ENCODE measurements at places on chromosomes 2 and 18.
A peak's percentile ranks its signal among the peaks of the same experiment; 100 is the strongest.

GRCh38 chr2:12036640-12036983 lies 290.2 kb downstream of the LPIN1 start:
- no peak for DNase-seq

DNA sequence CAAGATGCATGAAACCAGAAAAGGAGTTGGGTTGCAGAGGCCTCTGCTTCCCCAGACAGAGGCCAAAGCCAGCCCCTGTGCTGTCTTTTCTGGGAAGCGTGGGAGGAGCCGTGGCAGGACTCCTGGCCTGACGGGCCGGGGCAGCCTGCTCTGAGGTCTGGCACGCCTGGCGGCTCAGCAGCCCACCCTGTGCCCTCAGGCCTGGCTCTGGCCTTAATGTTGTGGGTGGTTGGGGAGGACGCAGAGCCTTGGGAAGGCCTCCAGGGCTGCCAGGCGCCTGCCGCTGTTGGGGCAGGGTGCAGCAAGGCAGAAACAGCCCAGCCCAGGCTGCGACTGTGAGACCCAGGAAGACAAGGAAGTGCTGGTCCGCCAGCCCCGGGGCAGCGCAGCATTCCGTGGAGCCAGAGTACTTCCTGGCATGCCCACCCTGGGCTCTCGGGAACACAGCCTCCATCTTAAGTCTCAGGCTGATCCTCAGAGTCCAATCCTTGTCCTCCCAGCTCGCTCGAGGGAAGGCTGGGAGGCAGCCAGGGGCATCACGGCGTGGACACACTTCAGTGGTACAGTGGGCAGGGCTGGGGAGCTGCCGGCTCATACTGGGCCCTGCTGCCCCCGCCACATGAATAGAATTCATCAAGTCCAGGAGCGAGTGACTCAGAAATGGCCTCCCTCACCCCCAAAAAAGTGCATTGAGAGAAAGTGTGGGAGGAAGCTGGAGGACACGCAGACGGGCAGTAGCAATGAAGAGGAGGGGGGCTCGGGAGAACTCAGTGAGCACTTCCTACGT lies 72.6 kb downstream of the EMX1 start:
- no peak for DNase-seq

DNA sequence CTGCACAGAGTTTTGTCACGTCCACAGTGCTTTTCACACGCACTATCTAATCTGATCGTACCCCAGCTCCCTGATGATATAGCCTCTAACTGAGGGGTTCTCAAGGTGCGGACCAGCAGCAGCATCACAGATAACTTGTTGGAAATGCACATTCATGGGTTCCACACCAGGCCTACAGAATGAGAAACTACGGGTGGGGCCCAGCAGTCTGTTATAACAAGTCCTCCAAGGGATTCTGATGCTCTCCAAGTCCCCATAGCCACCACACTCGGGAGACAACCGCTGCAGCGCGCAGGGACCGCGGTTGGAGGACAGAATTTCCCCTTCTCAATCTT lies 745 bp upstream of the BZW1 start:
- DNase-seq, result no peak

- DNase-seq, result no peak
Measured at GRCh38 chr2:31296641-31297287, 62.8 kb downstream of the EHD3 start.

GRCh38 chr18:75754433-75754832 lies 326.9 kb upstream of the SMIM21 start:
- no peak for DNase-seq

GRCh38 chr2:180980943-180981911 lies 822 bp downstream of the UBE2E3 start:
- peak; percentile 20 for DNase-seq

DNA sequence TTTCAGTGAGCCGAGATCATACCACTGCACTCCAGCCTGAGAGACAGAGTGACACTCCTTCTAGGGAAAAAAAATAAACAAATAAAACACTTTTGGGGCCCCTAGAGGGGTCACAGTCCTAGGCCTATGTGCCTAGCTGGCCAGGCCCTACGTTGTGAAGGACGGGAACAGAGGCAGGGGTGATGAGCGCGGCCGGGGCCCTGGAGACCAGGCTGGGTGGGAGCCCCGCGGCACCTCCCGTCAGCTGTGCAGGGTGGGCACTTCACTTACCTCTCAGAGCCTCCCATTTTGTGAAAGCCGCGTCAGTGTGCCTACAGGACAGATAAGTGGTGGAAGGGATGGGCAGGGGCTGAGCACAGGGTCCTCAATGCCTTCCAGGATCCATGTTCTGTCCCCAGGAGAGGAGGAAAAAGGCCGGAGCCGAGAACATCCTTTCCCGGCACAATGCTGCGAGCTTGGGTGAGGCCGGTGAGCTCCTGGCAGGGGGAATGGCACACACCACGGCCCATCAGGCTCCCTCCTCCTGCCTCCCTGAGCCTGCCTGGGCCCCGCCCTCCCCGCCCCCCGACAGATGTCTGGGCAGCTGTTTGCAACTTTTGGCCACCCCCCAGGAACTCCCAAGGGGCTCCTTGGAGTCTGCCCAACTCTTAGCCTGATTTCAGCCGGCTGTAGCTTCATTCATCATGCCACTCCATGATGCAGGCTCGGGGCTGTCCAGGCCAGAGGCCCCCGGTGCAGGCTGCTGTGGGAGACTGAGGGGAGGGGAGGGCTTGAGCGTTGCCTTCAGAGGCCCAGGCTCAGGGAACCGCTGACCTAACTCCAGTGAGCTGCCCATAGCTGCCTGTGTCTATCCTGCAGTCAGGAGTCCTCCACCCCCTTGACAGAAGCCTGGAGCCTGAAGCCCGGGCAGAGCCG lies 196.5 kb downstream of the TFCP2L1 start:
- no peak for DNase-seq

GRCh38 chr2:5698134-5698533 lies 6.0 kb downstream of the SOX11 start:
- DNase-seq, result no peak

DNA sequence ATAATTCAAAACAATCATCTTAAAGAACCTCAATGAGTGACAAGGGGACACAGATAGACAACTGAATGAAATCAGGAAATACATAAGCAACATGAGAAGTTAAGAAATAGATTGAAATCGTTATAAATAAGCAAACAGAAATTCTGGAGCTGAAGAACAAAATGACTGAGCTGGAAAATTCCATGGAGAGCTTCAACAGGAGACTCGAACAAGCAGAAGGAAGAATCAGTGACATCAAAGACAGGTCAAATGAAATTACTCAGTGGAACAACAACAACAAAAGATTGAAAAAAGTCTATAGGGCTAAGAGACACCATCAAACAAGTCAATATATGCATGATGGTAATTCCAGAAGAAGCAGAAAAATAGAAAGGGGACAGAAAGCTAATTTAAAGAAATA lies 89.5 kb upstream of the ALKAL2 start:
- DNase-seq, result no peak

DNA sequence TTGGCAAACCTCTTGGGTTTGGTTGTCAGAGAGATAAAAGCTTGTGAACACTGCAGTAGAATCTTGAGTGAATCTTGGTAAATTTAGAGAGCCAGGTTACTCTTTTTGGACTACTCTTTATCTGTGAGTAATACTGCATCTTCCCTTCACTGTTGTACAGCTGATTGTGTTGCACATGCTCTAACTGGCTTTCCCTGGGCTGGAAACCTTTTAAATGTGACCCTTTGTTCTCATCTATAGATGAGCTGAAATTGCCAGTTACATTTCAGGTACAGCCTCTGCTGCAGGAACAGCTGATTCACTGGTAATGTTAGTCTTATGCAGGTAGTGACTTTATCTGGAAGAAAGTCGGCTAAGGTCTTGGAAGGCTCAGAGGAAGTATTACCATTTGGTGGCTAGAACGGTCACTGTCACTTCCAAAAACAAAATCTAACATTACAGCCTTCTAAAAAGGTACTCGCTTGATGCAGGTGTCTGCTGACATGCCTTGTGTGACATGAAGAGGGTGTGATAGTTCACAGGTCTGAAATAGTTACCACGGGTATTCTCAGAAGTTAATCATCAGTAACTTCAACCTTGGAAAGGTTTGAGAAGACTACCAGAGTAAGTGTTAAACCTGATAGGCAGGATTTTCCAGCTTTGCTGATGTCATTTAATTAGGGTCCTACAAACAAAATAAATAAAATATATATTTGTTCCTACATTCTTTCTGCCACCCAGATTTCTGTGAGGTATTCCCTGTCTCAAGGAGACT lies 851.1 kb downstream of the SLC4A3 start:
- DNase-seq, result no peak

DNA sequence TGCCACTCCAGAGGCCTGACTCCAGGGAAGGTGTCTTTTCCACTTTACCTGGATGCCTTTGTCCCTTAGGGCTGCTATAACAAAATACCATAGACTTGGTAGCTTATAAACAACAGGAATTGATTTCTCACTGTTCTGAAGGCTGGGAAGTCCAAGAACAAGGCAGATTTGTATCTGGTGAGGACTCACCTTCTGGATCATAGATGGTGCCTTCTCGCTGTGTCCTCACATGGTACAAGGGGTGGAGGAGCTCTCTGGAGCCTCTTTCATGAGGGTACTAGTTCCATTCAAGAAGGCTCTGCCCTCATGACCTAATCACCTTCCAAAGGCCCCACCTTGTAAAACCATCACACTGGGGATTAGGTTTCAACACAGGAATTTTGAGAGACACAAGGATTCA lies 52.1 kb downstream of the SLC4A3 start:
- DNase-seq, result no peak

DNA sequence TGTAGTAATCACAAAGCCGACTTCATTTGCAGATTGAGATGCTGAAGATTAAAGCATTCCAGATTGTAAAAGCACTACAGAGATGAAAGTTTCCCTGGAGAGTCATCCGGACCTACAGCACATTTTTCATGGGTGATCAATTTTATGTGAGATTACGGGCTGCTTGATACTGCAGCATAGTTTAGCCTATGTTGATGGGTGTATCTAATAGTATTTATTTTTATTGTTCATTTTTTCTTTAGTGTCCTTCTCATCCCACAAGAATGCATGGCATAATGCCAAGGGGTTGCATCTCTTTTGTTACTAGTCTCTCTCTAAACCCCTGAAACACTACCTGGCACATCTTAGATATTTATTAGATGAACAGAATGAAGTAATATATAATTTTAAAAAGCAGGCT lies 240.4 kb downstream of the MBD2 start:
- no peak for DNase-seq

- no peak for DNase-seq
Measured at GRCh38 chr2:45210462-45211195, 201.4 kb upstream of the SIX2 start.

- no peak for DNase-seq
Measured at GRCh38 chr2:189534854-189535832, 45.4 kb downstream of the SLC40A1 start.

DNA sequence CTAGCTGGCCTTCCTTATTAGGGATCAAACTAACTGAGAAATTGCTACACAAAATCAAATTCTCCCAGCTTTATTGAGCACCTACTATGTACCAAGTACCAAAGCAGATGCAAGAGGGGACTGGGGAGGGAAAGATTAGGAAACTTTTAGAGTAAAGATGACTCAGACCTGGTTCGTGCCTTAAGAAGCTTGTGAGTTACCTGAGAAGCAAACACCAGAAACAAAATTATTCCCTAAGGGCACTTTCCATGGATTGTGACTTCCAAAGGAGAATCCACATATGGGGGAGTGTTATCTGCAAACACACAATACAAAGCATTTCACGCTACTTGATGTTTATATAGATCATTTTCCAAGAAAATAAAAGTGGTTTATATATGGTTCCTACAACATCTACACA lies 326.9 kb upstream of the HNRNPA3 start:
- DNase-seq, result no peak

DNA sequence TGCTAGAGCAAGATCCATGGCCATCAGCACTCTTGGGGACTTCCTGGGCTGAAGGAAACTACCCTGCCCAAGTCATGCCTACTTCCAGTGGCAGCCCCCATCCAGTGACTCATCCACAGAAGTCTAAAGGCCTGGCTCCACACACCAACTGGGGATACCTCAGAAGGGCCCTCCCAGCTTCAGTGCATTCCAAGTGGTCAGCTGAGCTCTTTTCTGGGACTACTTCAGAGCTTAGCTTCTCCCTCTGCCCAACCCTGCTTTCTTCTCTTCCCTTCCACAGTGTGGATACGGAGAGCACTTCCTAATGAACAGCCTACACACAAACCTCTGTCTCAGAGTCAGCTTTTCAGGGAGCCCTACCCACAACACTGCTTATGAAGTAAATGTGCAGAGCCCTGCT lies 66.5 kb downstream of the CLHC1 start:
- no peak for DNase-seq

DNA sequence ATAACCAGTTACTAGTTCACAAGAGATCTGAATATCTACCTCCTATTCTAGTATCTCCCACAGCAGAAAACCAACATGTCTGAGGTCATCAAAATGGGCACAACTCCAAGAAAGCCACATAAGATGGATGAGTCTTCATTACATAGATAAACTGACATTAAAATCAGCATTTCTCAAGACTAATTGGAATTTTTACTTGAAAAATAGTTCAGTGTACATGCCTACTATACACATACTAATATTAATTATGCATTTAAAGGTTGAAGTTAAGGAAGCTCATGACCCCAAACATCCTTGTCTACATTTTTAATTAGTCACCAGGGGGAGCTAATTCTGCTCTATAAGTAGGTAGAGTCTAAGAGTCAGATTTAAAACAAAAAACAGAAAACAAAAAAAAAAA lies 41.9 kb downstream of the ZNF521 start:
- no peak for DNase-seq

- no peak for DNase-seq
Measured at GRCh38 chr2:66433945-66434678, 813 bp upstream of the MEIS1 start.

DNA sequence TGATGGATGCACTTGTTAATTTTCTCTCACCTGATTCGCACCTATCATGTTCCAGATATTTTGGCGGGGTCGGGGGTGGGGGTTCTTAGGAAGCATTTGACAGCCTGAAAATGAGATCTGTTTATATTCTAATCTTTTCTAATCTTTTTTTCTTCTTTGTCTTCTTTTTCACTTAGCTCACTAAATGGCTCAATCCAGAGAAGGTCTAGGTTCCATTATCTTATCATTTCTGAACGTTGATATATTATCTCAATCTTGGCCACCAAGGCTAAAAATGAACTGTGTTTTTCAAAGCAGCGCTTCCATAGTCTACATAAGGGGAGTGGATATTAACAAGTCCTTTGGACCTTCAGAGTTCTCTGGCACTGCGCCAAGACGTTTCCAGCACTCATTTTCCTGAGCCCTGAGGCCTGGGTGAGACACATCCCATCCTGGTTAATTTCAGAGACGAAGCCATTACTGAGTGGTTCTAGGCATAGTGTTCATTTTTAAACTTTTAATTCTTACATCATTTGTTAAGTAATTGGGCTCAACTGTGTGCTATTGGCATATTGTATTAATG lies 229.0 kb downstream of the SOX11 start:
- no peak for DNase-seq

- DNase-seq, result no peak
Measured at GRCh38 chr2:44170311-44170717, 1.6 kb downstream of the PPM1B start.

DNA sequence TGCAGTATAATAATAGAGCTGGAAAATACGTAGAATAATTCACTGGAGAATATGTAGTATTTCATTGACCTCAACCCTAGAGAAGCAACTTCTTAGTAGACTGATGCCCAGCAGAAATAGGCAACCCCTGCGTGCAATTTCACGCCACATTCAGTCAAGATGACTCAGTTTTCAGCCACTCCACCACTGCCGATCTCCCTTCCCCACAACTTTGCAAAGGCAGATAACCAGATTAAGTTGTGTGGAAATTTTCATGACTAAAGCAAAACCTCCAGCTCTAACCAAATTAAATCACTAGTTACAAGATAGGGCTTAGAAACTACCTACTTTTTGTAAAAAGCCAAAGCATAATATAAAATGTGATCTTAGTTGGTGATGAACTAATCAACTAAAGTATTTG lies 63.3 kb upstream of the STK17B start:
- DNase-seq, result peak; percentile 76
